ENCODE measurements at places on chromosomes 13 and 19. TPM values are rescaled to one million over a fixed set of nuclear protein-coding genes. Genes with fewer than 3 reads are reported as not detected.
A peak's percentile ranks its signal among the peaks of the same experiment; 100 is the strongest.

CLN5 gene
- polyA plus RNA-seq: 21.5 TPM

GRAMD1A gene
- 15.1 TPM for polyA plus RNA-seq

HCN2 gene
- not detected for polyA plus RNA-seq

MIR17HG gene
- polyA plus RNA-seq: 0.05 TPM

SARS2 gene
- 8.3 TPM for polyA plus RNA-seq

ZNF835 gene
- polyA plus RNA-seq: not detected

NBEA gene
- polyA plus RNA-seq: 0.03 TPM

KLF2 gene
- 34.0 TPM for polyA plus RNA-seq

TM9SF2 gene
- polyA plus RNA-seq: 255 TPM

URAD gene
- not detected for polyA plus RNA-seq

DNA sequence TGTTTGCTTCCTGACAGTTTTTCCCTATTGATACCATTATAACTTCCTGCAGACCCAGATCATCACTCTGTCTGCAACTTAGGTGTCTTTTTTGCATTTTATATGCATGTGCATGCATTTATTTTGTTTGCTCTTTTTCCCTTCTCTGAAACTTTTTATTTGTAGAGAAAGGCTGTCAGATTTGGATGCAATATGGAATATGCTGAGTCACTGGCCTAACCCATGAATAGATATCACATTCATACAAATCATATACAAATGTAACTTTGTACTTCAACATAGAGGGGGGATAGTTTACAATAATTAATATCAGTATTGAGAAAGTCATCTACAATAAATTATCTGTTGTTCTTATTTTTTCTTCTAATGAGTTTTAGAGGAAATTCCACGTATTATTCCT, 1465.0 kb downstream of the EFNB2 start:
- H3K27me3 ChIP-seq: no peaks in the 10 kb centered on the region
- H3K27ac ChIP-seq: no peak overlapping the region
- H3K4me3 ChIP-seq: no peak overlapping the region
- no peak for DNase-seq

- H3K27me3 ChIP-seq: no peaks in the 10 kb centered on the region
- no peaks in the 10 kb centered on the region for H3K36me3 ChIP-seq
- H3K4me3 ChIP-seq: no peak overlapping the region
- no peak for DNase-seq
- no peak overlapping the region for H3K27ac ChIP-seq
These were observed 523.1 kb downstream of the DCT start for GRCh38 chr13:93956426-93956825.

DNA sequence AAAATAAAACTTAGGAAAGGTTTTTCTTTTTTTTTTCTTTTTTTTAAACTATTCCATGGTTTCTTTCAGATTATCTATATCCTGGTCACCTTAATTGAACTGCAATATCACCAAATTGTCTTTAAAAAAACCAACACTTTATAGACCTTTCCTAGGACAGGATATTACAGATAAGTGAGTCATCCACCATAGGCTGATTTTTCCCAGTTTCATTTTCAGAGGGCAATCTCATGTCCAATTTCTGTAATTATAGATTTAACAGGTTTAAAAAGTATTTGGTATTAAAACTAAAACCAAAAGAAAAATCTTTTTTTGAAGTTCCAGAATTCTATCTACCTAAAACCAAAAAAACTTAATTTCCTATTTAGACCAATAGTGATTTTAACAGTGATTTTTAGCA, 13.2 kb downstream of the SPART start:
- no peaks in the 10 kb centered on the region for H3K27me3 ChIP-seq
- H3K36me3 ChIP-seq: peaks cover 54% of the 10 kb centered on the region
- DNase-seq: peak; percentile 56
- peak overlapping the region; percentile 52 for H3K27ac ChIP-seq
- peaks cover 4% of the 10 kb centered on the region for H3K4me1 ChIP-seq

DNA sequence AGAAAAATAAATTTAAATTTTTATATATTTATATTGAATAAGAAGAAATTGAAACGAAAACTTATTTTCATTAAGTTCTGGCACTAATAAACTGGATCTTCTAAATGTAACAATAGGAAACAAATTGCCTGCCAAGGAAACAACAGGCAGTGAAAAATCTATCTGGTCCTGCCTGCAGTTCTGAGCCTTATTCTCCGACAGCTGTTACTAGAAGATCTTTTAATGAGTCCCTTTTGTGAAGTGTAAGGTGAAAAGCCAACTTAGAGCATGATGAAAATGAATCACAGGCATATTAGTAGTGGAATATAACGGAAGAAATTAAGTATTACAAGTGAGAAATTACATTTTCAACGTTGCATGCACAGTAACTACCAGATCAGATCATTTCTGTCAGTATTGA, 1002.7 kb upstream of the PCDH20 start:
- H3K27ac ChIP-seq: no peak overlapping the region
- no peak for DNase-seq
- no peak overlapping the region for H3K4me3 ChIP-seq

DNA sequence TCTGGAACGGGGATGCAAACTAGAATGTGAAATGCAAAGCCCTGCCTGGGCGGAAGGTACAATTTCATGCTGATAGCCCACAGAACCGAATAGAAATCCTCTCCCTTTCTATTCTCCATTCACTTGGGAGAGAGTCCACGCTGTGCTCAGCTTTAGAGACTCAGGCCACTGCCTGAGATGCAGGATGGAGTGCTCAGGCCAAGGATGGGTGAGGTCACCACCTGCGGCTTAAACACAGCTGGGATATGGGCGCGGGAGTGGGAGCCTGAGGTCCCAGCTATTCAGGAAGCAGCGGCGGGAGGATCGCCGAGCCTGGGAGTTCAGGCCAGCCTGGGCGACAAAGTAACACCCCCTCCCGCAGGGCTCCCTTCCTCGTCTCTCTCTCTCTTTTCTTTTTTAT, 446 bp upstream of the ZNF83 start:
- no peaks in the 10 kb centered on the region for H3K27me3 ChIP-seq
- DNase-seq: no peak
- peak overlapping the region; percentile 95 for H3K27ac ChIP-seq
- H3K36me3 ChIP-seq: no peaks in the 10 kb centered on the region
- peak overlapping the region; percentile 92 for H3K4me3 ChIP-seq

GRCh38 chr19:15280048-15280725, 47.9 kb upstream of the EPHX3 start:
- no peak overlapping the region for H3K4me3 ChIP-seq
- no peaks in the 10 kb centered on the region for H3K27me3 ChIP-seq
- no peak for DNase-seq
- no peak overlapping the region for H3K27ac ChIP-seq

- H3K27ac ChIP-seq: no peak overlapping the region
- no peak overlapping the region for H3K4me3 ChIP-seq
- DNase-seq: no peak
- H3K4me1 ChIP-seq: no peaks in the 10 kb centered on the region
These were observed 61.0 kb upstream of the F7 start for GRCh38 chr13:113044391-113045114.

DNA sequence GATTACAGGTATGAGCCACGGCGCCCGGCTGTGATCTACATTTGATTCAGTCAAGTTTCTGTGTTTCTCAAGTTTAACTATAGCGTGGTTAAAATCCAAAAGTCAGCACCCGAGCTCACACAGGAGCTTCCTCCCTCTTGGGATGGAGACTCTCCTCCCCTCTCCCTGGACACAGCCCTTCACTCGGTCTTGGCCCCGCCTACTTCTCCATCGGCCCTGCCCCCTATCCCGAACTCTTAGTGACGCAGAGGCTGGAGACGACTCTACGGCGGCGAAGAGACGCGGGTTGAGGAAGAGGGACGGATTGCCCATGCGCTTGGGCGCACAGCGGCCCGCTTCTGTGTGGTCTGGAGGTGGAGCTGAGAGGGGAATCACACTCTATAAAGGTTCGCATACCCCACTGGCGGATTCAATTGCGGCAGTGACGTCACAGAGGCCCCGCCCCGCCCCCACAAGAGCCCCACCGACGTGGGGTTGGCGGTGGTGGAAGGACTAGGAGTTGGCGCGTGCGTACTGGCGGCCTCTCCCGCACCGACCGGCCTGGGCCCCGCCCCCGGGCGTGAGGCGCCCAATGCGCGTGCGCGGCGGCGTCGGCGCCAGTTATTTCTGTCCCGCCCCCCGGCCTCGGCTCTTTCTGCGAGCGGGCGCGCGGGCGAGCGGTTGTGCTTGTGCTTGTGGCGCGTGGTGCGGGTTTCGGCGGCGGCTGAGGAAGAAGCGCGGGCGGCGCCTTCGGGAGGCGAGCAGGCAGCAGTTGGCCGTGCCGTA, at the start of gene TRIM28:
TSS of gene TRIM28 (plus strand) at position 239 of the 765 bp plus-strand sequence. CDS start 694 bp downstream, outside the sequence.
- H3K4me1 ChIP-seq: peaks cover 29% of the 10 kb centered on the region
- H3K36me3 ChIP-seq: peaks cover 21% of the 10 kb centered on the region
- H3K27ac ChIP-seq: peak within 1 kb of the TSS; percentile 100
- H3K27me3 ChIP-seq: peaks cover 6% of the 10 kb centered on the region
- peak within 1 kb of the TSS; percentile 76 for H3K4me3 ChIP-seq
- DNase-seq: peak; percentile 96

- DNase-seq: no peak
- H3K27ac ChIP-seq: peak overlapping the region; percentile 6
- H3K36me3 ChIP-seq: peaks cover 19% of the 10 kb centered on the region
- H3K4me1 ChIP-seq: peaks cover 7% of the 10 kb centered on the region
These were observed 137.7 kb downstream of the PDS5B start for GRCh38 chr13:32723987-32724386.

DNA sequence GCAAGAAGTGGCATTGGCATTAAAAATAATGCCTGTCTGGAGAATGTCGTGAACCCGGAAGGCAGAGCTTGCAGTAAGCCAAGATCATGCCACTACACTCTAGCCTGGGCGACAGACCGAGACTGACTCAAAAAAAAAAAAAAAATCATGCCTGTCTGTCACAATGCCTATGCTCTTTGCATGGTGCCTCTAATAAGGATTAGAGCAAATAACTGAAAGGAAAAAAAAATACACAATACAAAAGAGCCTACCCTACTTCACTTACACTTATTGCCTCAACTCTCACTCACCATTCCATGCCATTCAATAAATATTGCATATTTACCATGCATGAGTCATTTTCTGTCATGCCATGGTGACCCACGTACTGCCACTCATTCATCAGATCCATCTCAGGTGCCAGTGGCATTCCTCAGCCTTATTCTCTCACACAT, 49.1 kb downstream of the TBC1D4 start:
- H3K4me1 ChIP-seq: no peaks in the 10 kb centered on the region
- no peaks in the 10 kb centered on the region for H3K36me3 ChIP-seq

GRCh38 chr19:29860492-29860891, 48.7 kb downstream of the CCNE1 start:
- H3K36me3 ChIP-seq: no peaks in the 10 kb centered on the region
- no peak overlapping the region for H3K27ac ChIP-seq
- H3K27me3 ChIP-seq: peaks cover 2% of the 10 kb centered on the region
- no peak overlapping the region for H3K4me3 ChIP-seq

DNA sequence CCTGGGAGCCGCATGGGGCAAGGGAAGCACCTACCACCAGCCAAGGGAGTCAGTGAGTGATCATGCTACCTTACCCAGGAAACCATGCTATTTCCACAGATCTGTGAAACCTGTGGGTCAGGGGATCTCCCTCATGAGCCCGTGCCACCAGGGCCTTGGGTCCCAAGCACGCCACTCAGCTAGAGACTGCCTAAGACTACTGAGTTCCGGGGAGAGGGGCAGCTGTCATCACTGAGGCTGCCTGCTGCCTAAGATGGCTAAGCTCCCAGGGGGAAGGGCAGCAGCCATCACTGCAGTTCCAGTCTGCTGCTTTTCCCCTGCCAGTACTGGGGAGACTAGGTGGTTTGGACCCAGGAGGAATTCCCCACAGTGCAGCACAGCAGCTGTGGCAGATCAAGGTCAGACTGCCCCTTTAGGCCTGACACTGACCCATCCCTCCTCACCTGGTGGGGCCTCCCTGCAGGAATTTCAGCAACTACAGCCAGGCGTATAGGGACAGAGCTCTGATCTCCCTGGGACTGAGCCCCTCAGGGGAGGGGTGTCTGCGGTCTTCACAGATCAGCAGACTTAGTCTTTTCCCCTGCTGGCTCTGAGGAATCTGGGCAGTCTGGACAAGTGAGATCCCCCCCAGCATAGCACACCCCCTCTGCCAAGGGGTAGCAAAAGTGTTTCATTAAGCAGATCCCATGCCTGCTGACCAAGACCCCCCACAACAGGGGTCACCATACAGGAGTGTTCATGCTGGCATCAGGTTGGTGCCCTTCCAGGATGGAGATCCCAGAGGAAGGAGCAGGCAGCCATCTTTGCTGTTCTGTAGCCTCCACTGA, 26.9 kb downstream of the VSTM2B start:
- no peak for DNase-seq
- H3K4me1 ChIP-seq: no peaks in the 10 kb centered on the region
- no peaks in the 10 kb centered on the region for H3K36me3 ChIP-seq
- H3K27ac ChIP-seq: no peak overlapping the region
- no peak overlapping the region for H3K4me3 ChIP-seq

- no peak overlapping the region for H3K4me3 ChIP-seq
- peaks cover under 1% of the 10 kb centered on the region for H3K36me3 ChIP-seq
- H3K4me1 ChIP-seq: peaks cover 66% of the 10 kb centered on the region
- peak; percentile 73 for DNase-seq
- H3K27me3 ChIP-seq: peaks cover 43% of the 10 kb centered on the region
These were observed 1.7 kb upstream of the PTGER1 start for GRCh38 chr19:14476673-14477401.

- H3K4me1 ChIP-seq: peaks cover 6% of the 10 kb centered on the region
- H3K36me3 ChIP-seq: no peaks in the 10 kb centered on the region
- no peak overlapping the region for H3K4me3 ChIP-seq
- H3K27me3 ChIP-seq: no peaks in the 10 kb centered on the region
- H3K27ac ChIP-seq: no peak overlapping the region
These were observed 127.7 kb downstream of the VWA8 start for GRCh38 chr13:41833201-41833600.

DNA sequence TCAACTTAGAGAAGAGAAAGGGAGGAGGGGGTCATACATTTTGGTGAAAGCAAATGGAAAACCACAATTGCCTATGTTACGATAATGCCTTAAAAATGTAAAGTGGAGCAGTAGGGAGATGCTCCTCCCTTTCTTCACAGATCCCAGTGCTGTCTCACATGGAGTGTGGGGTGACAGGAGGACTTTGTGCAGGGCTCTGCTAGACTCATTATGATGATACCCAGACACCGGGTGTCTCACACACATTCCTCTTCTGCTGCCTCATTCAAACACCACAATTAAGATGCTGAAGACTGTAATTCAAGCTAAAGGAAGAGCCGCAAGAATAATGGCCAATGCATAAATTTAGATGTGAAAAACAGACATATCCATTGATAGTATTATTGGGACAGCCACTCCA, 150.6 kb downstream of the LHFPL6 start:
- DNase-seq: no peak
- no peaks in the 10 kb centered on the region for H3K27me3 ChIP-seq
- H3K36me3 ChIP-seq: no peaks in the 10 kb centered on the region
- peaks cover 19% of the 10 kb centered on the region for H3K4me1 ChIP-seq

All from CD14-positive monocyte (primary cell).